Breast epithelium (tissue), 4 donors: ENCODE measurements at places on chromosomes 16 and 17.

DNA sequence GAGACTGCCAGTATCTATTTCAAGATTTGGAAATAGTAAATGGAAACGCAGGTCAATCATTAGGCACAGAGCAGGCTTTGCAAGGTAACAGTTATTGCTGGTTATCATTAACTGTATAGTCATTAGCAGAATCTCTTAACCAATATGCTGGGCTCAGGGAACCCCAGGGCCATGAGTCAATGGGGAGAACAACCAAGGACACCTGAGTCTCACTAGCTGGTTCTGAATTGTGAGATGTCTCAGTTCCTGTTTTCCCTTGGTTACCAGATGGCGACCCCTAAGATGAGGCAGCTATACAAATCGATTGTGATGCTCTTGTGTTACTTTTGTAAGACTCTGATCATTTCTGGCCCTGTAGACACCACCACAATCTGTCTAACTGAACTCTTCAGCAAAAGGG is 385.3 kb downstream of the HAPSTR1 start:
- DNase-seq: no peak

DNA sequence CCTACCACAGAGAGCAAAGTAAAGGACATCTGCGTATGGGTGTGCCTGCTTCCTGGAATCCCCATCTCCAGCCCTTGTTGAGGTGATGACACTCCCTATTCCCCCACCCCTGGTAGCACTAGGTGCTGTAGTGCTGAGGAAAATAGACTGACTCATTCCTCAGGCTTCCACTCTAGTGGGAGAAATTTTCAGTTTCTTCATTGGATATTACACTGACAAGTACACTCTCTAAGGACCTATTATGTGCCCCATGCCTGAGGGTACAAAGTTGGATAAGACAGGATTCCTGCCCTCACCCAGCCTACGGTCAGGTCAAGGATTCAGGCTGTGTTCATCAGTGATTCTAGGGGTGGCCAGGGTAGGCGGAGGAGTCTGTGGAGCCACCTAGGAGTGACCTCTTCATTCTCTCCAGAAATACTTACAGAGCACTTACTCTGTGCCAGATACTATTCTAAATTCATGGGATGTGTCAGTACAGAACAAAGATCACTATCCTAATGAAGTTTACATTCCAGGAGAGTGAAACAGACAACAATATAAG is 4.5 kb upstream of the ZC3H7A start:
- no peak for DNase-seq

DNA sequence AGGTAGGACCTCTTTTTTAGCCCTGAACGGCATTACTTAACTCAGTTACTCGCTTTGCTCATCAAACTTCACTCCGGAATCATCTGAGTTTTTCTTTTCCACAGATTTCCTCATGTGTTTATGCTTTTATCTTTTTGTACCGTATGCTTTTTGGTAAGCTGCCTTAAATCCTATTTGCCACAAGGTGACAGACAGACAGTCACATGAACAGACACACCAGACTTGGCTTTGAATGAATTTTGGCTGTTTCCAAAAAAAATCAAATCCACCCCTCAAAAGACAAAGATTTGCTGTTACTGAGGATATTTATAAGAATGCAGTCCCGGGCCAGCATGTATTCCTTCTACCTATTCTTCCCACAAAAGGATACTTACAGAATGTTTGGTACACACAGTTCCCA is 10.9 kb downstream of the GAS7 start:
- no peak for DNase-seq

DNA sequence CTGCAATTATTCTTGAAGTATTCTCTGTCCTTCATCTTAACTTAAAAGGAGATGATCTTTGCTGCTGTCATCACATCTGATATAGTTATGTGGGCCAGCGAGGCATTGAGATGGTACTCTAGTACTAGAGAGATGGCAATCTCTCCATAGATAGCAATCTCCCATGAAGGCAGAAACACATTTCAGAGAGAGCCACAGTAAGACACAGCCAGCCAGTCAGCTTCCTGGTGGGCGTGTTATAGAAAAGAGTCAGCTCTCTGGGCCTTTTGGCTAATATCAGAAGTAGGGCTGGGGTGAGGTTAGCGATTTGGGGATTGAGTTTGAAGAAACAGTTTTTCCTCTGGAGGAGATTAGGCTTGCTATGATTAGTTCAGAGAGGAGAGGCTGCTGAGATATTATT is 22.6 kb upstream of the EFCAB13 start:
- DNase-seq: no peak

DNA sequence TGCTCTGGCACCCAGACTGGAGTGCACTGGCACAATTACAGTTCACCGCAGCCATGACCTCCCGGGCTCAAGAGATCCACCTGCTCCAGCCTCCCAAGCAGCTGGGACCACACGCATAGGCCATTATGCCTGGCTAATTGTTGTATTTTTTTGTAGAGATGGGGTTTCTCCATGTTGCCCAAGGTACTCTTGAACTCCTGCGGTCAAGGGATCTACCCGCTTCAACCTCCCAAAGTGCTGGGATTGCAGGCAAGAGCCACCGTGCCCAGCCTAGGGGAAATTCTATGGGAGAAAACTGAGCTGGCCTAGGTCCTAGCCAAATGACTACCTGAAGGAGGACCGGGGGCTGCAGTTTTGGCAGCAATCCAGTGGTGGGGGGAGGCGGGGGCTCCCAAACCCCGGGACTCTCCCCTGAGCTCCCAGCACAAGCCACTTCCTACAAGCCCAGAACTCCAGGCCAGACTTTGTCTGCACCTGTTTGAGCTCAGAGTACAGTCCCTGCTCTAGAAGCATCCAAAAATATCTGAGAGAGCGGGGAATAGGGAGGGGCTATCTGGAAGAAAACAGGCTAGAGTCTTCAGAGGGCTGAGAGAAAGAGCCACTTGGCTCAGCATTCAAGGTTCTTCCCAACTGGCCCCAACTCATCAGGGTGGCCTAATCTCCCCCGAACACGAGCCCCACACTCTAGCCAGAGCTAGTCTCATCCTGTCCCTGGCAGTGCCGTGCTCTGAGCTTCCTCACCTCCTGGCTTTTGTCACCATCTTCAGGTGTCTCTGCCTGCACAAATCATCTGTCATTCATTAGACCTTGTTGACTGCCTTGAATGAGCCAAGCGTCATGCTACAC is 9.1 kb downstream of the SRL start:
- no peak for DNase-seq

DNA sequence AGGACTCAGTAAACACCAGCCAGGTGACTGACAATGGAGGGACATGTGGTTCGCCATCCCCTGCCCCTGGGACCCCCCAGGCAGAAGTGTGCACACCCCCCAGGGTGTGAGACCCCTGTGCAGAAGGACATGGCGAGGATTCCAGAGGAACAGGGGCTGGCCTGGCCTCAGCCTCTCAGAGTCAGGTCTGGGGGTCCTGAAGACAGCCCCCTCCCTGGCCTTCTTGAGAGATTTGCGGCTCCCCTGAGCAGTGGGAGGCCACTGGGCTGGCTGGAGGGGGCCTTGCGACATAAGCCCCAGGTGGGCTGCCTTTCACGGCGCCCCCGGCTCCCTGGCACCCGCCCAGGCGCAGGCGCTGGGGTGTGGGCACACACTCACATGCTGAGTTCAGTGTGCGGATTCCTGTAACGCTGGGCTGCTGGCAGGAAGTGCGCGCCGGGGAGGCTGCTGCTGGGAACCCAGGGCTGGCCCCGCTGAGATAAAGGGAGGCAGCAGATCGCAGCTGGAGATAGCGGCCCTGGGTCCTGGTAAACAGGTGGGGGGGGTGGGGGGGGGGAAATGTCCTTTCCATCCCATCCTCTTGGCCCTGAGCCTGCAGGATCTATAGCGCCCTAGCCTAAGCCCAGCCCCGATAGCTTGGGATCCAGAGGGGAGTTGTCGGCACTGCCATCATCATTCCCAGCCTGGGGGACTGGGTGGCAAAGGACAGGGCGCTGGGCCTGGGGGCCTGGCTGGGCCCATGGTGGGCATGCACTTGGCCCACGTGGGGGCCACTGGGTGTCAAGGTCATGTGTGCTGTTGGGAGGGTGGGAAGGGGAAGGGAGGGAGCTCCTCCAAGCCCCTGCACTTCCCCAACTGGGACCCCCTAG is 27.1 kb downstream of the TMEM235 start:
- no peak for DNase-seq

DNA sequence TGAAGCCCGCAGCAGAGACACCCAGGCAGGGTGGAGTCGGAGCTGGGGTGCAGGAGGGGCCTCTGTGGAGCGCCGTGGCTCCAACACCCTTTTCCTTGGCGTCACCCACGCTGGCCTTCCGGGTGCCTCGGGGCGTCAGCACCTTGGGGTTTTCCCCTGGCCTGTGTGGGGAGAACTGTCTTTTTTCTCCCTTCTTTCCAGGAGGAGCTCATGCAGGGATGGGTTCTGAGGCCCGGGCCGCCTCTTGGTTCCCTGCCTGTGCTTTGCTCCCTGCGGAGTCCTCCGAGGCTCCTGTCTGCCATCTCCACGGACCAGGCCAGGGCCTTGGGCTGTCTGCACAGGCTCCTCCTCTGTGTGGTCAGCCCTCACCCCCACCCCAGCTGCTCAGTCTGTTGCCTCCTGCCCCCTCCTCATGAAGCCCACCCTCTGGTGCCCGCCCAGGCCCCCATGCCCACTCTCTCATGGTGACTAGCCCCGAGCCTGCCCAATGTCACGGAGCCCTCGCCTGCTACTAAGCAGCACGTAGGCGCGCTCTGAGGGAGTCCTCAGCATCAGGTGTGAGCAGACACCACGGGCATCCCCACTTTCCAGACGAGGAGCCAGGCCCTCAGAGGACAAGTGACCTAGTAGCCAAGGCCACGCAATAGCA is 5.0 kb downstream of the KATNB1 start:
- DNase-seq: no peak

DNA sequence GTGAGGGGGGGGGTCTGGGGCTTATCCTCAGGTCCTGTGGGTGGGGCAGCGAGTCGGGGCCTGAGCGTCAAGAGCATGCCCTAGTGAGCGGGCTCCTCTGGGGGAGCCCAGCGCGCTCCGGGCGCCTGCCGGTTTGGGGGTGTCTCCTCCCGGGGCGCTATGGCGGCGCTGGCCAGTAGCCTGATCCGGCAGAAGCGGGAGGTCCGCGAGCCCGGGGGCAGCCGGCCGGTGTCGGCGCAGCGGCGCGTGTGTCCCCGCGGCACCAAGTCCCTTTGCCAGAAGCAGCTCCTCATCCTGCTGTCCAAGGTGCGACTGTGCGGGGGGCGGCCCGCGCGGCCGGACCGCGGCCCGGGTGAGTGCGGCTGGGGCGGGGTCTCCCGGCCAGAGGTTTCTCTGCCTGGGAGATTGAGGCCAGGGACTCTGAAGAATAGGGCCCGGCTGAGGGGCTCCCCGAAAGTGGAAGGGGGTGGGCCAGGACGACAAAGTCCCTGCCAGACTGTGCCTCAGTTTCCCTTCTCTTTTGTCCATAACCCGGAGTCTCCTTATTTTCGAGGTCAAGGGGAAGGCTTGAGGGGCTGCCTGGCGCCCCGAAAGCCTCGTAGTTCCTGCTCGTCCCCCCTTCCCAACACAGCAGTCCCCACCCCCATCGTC is at the start of gene FGF11:
FGF11 (plus strand) TSS at position 51 of the 651 bp plus-strand sequence; CDS start at position 160, 109 bp downstream.
- DNase-seq: no peak

GRCh38 chr17:74526681-74527080 is 4.6 kb downstream of the CD300LB start:
- DNase-seq: no peak

GRCh38 chr16:3780570-3780969 is 63.2 kb upstream of the TRAP1 start:
- no peak for DNase-seq

DNA sequence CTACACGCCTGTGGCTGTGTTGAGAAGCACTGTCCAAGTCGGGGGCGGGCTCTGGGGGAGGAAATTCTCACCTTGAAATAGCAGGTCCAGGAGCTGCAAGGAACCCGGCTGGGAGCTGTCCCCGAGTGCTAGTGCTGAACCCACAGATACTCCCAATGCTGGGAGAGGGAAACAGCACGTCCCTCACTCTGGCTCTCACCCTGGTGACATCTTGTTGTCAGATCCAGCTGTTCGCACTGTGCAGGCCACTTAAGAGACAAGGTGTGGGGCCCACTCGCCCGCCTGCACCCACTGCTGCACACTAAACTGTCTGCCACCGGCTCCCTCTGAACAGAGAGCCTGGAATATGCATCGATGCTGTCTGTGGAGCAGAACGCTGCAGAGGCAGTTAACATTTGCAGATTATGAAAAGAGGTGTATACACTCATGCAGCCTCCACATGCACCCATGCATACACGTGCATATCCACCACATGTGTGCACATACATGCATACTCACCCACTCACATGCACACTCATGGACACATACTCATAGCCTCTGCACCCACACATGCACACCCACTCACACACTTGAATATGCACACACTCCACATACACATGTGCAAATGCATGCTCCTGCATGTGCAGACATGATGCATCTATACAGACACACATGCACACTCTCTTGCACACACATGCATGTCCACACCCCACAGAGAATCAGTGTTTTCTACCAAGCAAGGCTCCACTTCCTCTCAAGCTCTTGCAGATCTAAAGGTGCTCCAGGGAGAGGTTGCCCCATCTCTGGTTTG is 42.0 kb downstream of the MGAT5B start:
- DNase-seq: no peak

- no peak for DNase-seq
Measured at GRCh38 chr17:69018687-69019086, 42.0 kb downstream of the ABCA9 start.

GRCh38 chr16:1534021-1535020 is 855 bp downstream of the TMEM204 start:
- no peak for DNase-seq

DNA sequence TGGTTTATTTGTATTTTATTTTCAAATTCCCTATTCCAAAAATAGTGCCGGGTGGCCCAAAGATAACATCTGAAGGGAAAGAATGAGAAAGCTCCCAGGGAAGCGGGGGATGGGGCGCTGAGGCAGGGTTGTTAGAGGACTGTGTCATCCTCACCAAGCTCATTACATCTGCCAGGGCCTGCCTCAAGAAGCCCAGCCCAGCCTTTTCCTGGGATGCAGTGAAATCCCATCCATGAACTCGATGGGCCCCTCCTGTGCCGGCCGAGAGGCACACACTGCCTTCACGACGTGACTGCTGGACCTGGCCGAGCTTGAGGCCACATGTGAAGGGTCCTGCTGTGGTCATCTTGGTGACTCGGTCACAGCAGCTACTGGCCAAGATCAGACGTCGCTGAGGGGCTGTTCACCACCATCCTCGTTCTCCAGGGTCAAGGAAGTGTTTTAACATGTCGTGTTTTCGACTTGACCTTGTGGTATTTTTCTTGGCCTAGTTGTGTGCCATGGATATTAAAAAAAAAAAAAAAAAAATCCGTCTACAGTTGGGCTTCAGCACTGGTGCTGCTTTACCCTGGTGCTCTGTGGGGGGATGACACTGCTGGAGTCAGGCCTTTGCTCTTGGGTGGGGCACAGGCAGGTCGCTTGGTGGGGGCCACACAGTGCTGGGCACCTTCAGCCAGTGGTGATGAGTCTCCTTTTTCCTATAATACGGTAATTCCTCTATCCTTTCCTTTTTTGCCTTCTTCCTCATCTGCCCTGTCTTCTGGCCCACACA is 4.9 kb downstream of the TIMM22 start:
- no peak for DNase-seq

DNA sequence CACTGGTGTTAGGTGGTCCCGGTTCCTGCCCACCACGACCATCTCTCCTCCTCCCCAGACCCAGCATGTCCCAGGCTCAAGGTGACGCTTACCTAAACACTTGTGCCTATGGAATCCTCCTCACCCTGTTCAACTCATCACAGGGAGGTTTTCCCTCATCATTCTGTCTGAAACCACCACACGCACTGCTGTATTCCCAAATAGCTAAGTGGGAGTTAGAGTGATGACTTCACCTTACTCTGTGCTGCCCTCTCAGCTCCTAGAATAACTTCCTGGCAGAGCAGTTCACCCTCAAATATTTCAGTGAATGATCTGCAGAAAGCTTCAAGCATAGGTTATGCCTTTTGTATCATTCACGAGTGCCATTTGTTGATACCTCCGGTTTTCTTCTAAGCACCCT is 216.5 kb downstream of the CPPED1 start:
- DNase-seq: peak; percentile 19
